G401 (cell line): ENCODE measurements at places on chromosomes 12 and 14. TPM values are rescaled to one million over a fixed set of nuclear protein-coding genes. Genes with fewer than 3 reads are reported as not detected.

Gene LALBA
- not detected in 2 replicates for total RNA-seq

Gene SMIM41
- not detected in 2 replicates for total RNA-seq

Gene OTX2
- total RNA-seq = 105 and 128 TPM in 2 replicates

Gene AQP2
- not detected in 2 replicates for total RNA-seq

Gene RGS6
- not detected in 2 replicates for total RNA-seq

Gene KLRC2
- not detected in 2 replicates for total RNA-seq
